ENCODE measurements at places on chromosomes 16 and 17.
A peak's percentile ranks its signal among the peaks of the same experiment; 100 is the strongest.

GRCh38 chr17:41413353-41413957 lies 10.9 kb downstream of the KRT37 start:
- no peak for DNase-seq

- DNase-seq, result no peak
Observed at GRCh38 chr16:72930396-72930795, 117.5 kb downstream of the ZFHX3 start.

DNA sequence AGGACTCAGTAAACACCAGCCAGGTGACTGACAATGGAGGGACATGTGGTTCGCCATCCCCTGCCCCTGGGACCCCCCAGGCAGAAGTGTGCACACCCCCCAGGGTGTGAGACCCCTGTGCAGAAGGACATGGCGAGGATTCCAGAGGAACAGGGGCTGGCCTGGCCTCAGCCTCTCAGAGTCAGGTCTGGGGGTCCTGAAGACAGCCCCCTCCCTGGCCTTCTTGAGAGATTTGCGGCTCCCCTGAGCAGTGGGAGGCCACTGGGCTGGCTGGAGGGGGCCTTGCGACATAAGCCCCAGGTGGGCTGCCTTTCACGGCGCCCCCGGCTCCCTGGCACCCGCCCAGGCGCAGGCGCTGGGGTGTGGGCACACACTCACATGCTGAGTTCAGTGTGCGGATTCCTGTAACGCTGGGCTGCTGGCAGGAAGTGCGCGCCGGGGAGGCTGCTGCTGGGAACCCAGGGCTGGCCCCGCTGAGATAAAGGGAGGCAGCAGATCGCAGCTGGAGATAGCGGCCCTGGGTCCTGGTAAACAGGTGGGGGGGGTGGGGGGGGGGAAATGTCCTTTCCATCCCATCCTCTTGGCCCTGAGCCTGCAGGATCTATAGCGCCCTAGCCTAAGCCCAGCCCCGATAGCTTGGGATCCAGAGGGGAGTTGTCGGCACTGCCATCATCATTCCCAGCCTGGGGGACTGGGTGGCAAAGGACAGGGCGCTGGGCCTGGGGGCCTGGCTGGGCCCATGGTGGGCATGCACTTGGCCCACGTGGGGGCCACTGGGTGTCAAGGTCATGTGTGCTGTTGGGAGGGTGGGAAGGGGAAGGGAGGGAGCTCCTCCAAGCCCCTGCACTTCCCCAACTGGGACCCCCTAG lies 27.1 kb downstream of the TMEM235 start:
- peak; percentile 67 for DNase-seq

DNA sequence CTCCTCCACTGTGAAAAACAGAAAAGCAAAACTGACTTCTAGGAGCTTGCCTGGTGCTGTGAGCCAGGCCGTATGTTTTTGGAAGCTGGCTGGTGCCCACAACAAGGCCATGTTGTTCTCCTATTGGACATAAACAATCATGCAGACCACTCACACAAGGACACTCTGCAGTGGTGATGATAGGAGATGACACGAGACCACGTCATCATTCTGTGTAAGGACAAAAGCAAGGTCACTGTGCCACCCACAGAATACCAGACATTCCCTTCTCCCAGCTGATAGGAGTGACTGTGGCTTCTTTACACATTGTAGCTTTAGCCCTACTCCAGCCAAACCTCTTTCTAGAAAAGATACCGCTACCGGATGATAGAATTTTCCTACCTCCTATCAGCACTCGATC lies 47.7 kb upstream of the LCMT1 start:
- no peak for DNase-seq

- no peak for DNase-seq
Observed at GRCh38 chr16:84574191-84574590, 43.7 kb downstream of the COTL1 start.

- DNase-seq, result peak; percentile 64
Observed at GRCh38 chr16:23334950-23335349, 32.8 kb downstream of the SCNN1B start.
